ENCODE measurements at places on chromosomes 3 and 15.

- no peak for DNase-seq
Measured at GRCh38 chr15:72227720-72228119, 3.3 kb downstream of the PKM start.

DNA sequence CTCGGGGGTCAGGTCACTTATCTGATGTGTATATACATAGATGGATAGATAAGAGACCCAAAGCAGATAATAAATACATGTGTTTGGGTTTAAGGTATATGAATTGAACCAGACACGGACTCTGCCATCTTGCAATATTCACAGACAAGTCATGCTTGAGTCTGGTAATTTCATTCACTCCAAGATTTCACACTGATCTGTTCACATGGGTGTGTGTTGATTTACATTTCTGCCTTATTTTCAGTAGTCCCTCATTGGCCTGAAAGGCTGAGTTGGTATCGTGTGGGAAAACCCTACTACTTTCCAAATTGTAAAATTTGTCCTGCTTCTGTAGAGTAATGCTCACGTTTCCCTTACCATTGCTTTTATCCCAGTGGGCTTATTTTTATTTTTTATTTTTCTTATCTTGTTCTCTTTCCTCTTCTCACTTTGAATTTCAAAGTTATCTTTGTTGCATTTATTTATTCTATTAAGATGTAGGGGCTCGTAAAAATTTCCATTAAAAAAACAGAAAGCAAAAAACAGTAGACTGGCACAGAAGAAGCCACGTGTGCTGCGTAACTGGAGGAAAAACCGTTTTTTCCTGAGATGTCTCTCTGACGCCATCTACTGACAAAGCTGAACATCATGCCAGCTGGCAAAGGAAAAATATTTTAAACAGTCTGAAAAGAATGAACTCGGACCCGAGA, 10.8 kb upstream of the MFSD1 start:
- DNase-seq: no peak

- DNase-seq: no peak
Measured at GRCh38 chr3:76998555-76998954, 41.3 kb upstream of the ROBO2 start.

DNA sequence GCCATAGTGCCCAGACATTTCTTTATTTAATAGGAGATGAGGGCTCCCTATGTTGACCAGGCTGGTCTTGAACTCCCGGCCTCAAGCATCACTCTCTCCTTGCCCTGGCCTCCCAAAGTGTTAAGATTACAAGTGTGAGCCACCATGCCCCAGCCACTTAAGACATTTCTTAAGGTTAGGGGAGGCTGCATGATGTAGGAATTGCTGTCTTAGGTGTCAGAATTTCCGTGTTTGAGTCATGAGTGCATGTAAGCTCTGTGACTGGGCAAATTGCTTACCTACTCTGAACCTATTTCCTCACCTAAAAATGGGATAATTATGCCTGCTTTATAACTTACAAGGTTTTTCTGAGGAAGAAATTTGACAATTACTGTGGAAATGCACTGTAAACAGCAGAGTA, 34.2 kb upstream of the SIAH2 start:
- DNase-seq: no peak

- DNase-seq: no peak
Measured at GRCh38 chr3:101518421-101518871, 5.4 kb upstream of the SENP7 start.

DNA sequence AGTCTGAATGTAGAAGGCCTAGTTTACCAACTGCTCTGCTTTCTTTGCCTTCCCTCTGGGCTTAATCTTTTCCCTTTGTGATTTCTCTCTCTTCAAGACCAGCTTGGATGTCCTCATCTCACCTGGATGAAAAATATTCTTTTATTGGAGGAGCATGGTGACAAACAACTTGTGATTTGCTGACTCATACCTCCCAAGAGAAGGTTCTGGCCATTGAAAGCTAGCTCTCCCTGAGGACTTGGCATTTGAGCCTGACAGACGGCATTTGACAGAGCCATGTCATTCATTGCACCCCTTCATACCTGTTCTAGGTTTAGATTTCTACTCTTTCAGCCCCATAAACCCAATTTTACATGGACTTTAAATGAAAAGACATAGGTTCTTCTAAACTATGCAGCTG, 33.3 kb downstream of the ATG7 start:
- no peak for DNase-seq

GRCh38 chr15:31275331-31276262, 51.0 kb upstream of the KLF13 start:
- DNase-seq: no peak

DNA sequence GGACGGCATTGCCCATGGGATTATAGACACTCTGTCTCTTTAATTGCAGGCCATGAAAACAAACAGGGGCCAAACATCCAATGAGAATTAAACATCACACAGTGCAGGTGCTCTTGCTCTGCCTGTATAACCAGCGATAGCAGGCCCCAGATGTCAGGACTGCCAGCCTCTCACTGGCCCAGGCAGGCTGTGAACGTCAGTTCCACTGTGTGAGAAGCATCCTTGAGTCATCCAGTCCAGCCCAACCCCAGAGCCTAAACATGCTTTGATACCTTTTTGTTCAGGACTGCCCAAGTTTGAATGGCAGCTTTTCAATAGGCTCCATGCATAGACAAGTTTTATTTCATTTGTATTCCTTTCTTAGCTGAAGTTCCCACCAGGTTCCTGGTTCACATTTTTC, 189.8 kb downstream of the SLCO3A1 start:
- DNase-seq: no peak

DNA sequence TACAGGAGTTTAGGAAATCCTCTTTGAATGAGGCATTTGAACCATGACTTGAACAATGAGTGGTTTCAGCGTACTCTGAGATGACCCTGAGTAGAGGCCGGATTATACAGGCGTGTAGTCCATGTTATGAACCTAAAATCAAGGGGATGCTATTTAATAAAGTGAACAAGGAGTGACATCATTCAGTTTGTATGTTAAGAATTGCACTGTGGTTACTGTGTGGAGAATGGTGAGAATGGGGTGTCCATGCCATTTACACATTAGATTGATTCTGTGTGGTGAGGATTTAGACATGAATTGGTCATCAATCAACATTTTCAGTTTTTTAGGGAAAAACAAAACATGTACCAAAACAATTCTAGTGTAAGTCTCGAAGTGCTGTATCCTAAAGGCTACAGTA, 65.8 kb downstream of the TPRG1 start:
- DNase-seq: no peak

DNA sequence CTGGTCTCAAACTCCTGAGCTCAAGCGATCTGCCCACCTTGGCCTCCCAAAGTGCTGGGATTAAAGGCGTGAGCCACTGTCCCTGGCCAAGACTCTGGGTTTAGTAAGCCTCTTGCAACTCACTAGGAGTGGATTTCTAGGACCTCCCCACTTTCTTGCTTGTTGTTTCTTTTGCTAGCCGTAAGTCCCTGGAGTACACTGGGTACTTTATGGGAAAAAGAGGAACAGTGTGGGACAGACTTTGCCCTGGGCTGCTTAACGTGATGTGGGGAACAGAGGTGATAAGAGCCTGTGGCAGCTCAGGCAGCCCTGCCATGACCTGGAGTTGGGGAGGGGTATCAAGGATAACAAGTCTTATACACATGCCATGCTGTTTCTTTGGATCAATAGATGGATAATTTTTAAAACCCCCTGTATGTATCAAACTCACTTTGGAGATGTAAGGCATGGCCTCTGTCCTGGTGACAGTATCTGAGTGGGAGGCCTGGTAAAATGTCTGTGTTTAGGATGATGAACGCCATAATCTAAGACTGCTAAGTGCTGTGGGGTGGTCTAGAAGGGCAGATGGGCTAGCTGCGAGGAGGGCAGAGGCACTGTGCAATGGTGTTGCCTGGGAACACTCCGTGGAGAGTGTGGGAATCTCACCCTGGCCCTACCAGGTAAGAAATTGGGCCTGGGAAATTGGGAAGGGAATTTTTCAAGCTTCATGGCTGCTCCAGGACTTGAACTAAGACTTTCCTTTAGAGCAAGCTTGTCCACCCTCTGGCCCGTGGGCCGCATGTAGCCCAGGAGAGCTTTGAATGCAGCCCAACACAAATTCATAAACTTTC, 54.8 kb downstream of the SMAD3 start:
- DNase-seq: no peak

DNA sequence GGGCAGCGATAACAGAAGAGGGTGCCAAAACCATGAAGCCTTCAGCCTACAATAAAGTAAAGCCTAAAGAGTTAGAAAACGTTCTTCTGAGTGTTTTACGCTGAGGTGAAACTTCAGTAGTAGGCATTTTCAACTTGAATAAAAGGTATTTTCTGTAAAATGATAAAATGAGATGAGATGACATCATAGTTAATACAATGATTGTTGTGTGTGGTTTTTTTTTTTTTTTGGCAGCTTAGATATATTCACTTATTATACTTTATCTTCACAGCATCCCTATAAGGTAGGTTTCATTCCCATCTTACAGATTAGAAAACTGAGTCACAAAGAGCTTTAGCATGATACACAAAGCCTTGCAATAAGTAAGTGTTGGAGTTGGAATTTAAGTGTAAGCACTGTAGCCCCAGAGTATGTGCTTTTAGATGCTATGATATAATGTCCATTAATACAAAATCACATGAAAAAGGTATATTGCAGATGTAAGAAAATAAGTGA, 291.9 kb upstream of the GRM7 start:
- no peak for DNase-seq

DNA sequence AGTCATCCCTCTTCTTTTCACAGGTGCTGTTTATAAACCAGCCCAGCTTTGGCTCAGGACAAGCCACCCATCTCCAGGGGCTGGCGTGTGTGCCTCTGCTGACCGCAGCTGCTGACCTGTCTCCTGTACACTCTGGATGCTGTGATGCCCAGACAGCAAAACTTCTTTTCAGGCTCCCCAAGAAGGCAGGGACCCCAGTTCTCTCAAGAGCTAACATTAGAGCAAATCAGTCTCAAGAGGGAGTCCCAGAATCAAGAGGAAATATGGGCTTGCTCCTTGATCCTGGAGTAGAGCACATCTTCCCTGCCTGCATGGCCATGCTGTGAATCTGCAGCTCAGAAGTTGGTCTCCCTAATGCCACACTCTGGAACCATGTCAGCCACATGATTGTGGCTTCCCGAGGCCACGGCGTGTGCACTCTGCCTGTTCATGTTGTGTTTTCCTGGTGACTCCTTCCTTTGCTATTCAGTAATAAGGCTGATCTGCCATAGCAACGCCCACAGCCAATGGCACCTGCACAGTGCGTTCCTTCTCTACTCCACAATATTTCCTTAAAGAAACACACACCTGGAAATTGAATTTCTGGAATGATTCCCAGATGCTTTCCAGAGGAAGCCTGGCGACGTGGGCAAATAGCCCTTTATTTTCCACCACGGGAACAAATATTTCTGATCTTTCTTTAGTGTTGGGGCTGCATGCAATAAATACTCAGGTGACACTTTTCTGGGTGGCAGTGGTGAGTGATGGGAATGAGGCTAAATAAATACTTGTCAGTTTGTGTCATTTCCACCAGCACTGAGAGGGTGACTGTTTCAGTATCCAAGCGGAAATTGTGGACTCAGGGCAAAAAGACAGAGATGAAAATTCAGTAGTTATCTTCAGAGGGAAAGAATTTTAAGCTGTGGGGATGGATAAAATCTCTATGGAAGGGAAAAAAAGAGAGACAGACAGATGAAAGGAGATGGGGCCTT, 21.9 kb upstream of the THSD4 start:
- DNase-seq: no peak

GRCh38 chr15:47607695-47608094, 109.6 kb upstream of the SEMA6D start:
- no peak for DNase-seq

DNA sequence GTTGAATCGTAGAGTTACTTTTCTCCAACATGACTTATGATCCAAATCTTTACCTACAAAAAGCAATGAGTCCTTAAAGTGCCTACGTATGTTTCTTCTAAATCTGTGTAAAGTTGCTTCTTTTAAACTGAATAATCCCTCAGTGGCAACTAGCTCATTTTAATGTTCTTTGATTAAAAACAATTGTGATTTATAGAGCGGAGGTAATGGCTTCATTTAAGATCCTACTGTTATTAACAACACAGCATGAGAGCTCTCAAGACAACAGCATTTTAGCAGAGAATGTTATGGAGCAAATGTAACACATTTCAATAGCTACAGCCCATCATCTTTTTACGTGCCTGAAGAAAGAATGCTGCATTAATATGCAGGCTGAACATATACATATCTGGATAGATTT, 55.3 kb upstream of the VGLL3 start:
- no peak for DNase-seq
